ENCODE measurements at places on chromosomes 1 and 21.
A peak's percentile ranks its signal among the peaks of the same experiment; 100 is the strongest.

DNA sequence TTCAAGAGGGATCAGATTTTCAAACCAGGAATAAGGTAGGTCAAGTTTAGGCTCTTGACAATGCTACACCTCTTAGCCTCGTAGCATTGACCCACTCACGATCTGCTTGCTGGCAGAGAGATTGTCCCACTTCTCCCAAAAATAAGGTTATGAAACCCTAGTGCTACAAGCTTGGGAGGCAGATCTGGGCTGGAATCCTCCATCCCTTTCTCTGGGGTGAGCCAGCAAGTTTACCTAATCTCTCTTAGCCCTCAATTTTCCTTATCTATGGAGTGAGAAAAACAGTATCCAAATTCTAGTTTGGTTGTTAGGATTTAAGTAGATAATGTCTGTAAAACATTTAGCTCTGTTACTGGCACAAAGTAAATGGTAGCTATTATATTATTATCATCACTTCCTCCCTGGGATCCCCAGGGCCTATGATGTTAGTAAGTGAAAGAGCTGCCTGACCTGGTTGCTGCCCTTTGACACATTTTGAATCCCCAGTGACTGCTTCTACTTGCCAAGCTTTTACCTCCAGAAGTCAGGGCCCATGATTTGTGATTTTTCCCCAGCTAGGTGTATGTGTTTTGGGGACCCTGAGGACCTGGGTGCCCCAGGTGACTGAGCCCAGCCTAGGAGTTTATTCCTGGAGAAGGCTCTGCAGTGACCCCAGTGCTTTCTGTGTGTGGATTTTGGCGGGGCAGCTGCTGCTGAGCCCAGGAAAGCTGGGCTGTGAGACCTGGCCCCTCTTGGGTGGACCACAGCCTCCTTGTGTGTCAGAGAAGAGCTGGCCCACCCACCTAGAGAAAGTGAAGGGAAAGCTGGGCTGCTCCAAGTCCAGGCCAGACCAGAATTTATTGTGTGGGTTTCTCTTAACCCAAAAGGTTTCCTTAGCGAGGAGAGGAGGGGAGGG is 48.2 kb upstream of the VANGL1 start:
- DNase-seq = no peak
- no peaks in the 10 kb centered on the region for H3K27me3 ChIP-seq
- H3K36me3 ChIP-seq = no peaks in the 10 kb centered on the region
- H3K27ac ChIP-seq = peak overlapping the region; percentile 63
- H3K4me3 ChIP-seq = no peak overlapping the region
- H3K4me1 ChIP-seq = no peaks in the 10 kb centered on the region

DNA sequence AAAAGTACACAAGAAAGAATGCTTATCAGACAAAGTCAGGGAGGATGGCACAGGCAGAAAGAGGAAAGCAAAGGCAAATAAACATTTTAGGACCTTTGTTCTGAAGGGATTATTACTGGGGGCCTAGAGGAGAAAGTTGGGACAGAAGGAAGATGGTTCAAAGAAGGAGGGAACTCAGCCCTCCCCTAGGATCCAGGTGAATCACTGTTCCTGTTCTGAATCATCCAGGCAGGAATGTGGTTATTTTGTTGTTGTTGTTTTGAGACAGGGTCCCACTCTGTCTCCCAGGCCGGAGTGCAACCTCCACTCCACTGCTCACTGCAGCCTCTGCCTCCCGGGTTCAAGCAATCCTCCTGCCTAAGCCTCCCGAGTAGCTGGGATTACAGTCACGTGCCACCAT is 38.5 kb upstream of the PSEN2 start:
- H3K4me1 ChIP-seq = peaks cover 16% of the 10 kb centered on the region
- H3K27me3 ChIP-seq = no peaks in the 10 kb centered on the region
- no peaks in the 10 kb centered on the region for H3K36me3 ChIP-seq
- no peak for DNase-seq
- no peak overlapping the region for H3K27ac ChIP-seq

- no peaks in the 10 kb centered on the region for H3K27me3 ChIP-seq
- H3K27ac ChIP-seq = no peak overlapping the region
- no peak overlapping the region for H3K4me3 ChIP-seq
- no peaks in the 10 kb centered on the region for H3K4me1 ChIP-seq
- DNase-seq = no peak
Measured at GRCh38 chr1:237324226-237324625, 282.2 kb downstream of the RYR2 start.

DNA sequence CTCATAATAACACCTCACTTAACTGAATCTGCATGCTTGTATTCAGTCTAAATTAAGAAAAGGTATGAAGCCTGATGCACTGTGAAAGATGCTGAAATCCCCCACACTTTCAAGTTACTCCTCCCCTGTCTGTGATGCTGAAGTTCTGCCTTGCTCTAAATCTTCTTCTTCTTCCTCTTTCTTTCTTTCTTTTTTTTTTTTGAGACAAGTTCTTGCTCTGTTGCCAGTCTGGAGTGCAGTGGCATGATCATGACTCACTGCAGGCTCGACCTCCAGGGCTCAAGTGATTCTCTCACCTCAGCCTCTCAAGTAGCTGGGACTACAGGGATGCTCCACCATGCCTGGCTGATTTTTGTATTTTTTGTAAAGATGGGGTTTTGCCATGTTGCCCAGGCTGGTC is 231.0 kb upstream of the B3GALT2 start:
- no peaks in the 10 kb centered on the region for H3K36me3 ChIP-seq
- H3K4me1 ChIP-seq = no peaks in the 10 kb centered on the region
- no peak for DNase-seq
- H3K27ac ChIP-seq = peak overlapping the region; percentile 73

GRCh38 chr1:57615956-57616355 is 192.1 kb upstream of the DAB1 start:
- no peaks in the 10 kb centered on the region for H3K27me3 ChIP-seq
- no peaks in the 10 kb centered on the region for H3K36me3 ChIP-seq
- H3K27ac ChIP-seq = no peak overlapping the region
- no peaks in the 10 kb centered on the region for H3K4me1 ChIP-seq
- DNase-seq = no peak

All from tibial nerve (tissue), 4 donors.